ENCODE measurements at places on chromosomes 3 and 15.

GRCh38 chr15:39255760-39256159, 325.1 kb upstream of the THBS1 start:
- no peak for DNase-seq

DNA sequence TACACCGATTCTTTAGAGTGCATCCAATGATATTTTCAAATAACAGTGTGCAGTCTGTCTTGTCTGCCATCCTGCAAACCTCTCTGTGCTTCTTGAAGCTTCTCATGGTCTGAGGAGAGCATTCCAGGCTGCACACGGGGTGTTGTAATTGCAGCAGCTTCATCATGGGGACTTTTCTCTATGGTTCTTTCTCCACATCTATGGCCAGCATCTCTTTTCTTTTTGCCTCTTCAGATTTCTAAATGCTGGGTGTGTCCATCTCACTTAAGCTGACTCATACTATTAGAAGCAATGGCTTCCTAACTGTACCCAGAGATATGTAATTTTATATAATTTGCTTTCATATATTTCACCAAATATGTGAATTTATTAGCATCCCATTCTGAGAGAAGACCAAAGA, 63.8 kb upstream of the EPHB3 start:
- no peak for DNase-seq

GRCh38 chr3:94132777-94133176, 69.9 kb downstream of the NSUN3 start:
- no peak for DNase-seq

DNA sequence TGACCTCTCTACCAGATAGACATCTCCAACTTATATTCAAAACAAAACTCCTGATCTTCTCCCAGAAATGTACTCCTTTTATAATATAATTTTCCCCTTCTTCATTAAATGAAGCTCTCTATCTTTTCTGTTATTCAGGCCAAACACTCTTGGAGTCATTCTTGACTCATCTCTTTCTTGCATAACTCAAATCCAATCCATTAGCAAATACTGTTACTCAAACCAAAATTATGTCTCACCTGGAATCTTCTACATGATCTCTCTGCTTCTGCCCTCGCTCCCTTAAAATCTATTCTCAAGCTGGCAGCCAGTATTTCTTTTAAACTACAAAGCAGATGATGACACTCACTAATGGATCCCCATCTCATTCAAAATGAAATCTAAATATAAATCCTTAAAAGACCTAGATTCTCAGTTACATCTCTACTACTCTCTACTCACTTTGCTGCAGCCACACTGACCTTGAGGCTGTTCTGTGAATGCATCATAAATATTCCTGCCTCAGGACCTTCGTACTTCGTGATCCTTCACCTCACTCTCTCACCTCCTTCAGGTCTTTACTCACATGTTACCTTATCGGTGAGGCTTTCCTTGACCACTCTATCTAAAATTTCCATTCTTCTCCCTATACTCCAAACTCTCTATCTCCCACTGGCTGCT, 160.9 kb downstream of the TBC1D5 start:
- DNase-seq: no peak

DNA sequence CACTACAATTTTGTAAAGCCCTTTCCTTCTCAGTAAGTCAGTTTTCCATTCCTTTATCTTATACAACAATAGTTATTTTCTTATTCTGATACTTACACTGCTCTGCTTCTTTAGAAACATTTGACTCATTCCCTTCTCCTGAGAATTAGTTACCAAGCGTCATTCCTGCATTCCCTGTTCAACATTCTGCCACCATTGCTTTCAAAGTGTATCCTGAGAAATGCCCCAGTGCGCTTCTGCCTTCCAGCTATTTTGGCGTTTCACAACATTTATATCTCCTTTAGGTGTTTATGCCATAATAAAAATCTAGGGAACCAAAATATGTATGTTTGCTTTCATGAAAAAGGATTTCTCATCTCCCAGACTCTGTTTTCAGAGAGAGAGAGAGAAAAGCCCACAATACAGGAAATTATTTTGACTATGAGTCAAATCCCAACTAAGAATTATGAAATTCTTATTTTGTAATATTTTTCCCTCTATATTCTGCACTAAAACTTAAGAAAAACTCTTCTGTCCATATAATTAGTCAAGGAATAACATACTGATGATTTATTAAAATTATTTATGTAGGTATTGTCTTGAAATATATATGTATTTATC, 118.2 kb upstream of the RAP2B start:
- DNase-seq: peak; percentile 48

DNA sequence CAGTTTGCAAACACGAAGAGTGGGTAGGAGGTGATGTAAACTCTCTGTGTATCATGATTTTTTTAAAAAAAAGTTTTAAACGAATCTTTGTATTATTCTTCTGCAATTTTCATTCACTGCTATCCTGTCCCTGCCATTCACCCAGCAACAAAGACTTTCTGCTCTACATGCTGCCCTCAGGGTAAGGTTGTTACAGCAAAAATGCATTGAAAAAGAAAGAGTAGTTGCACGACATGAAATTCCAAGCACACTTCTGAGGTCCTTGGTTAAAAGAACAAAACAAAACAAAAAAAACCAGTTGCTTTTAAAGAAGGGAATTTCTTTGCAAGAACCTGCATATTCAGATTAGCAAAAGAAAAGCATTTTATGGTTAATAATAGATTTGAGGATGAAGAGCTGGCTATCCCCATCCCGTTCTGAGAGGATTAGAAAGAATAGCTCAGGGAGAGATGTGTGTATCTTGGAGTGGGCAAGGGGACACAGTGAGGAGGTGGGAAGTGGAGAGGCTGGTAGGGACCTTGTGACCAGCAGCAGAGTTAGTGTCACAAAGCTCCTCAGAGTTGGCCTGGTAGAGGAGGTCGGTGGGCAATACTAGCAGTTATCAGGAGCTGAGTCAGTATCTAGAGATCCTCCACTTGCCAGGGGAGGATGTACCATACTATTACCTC, 290.8 kb downstream of the NEK10 start:
- DNase-seq: no peak

DNA sequence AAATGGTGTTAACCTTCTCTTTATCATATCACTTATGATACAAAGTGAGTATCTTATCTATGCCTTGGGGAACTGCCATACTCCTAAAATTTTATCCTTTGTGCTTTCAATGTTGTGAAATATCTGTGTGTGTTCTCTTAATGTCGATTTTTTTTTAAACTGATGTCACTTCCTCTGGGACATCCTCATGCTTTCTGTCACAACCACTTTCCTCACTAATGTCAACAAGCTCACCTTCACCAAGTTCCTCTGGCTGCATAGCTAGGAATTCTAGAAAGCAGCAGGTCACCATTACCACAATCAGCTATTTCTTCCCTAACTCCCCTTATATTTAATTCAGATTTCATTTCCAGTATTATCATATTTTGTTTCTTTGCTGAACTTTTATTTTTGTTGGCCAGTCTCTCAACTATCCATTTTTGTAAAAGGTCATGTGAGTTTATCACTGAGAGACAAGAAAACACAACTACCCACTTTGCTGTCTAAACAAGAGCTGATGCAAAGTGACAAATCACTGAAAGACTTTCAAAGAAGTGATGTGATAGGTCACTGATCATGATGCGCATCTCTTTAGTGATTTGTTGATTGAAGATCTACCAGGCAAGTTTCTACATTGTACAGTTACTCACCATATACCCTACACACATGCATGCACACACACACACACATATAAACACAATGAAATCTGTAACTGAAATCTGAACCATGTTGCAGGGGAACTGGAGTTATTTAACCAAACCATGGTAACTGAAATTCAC, 369.0 kb downstream of the ULK4 start:
- DNase-seq: peak; percentile 34

DNA sequence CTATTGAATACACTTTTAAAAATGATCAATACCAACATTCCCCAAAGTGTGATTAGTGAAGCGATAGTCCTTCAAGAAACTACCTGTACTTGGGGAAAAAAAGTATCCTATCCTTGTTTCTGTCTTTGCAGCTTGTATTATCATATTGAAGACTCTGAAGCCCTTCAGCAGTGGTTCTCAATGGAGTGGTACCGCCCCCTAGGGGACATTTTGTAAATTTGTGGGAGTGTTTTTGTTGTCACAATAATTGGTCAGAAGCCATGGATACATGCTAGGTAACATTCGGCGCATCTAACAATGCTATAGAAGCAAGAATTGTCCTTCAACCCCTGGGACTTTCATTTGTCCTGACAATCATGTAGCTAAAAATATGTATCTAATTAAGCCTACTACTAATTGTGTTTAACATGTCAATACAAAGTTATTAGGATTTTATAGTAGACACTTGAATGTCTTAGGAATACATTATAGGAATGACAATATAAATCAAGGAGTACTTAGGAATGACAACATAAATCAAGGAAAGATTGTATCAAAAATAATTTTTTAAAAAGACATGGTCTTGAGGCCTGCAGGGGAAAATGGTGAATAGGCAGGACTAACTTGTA, 53.7 kb downstream of the NMD3 start:
- DNase-seq: peak; percentile 78

DNA sequence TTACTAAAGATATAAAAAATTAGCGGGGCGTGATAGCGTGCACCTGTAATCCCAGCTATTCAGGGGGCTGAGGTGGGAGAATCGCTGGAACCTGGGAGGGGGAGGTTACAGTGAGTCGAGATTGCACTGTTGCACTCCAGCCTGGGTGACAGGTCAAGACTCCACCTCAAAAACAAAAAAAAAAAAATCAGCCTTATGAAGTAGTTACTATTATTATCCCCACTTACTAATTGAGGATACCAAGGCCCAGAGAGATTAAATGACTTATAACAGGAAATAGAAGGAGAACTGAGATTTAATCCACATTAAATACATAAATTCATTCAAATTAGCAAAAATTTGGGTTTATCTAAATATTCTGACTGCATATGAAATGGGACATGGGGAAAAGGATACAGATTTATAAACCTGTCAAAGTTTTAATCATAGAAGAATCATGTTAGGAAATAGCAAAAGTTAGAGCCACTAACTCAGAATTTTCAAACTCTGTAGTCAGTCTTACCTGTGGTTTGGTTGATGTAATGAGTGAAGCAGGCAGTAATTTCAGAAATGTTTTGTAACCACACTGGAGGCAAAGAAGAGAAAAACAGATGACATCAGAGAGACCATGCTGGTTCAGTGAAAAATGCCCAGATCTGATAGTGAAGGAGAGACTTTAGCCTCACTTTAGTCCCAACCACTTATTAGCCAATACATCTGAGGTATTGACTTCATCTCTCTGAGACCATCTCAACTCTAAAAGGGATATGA, 25.0 kb upstream of the ACAP2 start:
- no peak for DNase-seq

DNA sequence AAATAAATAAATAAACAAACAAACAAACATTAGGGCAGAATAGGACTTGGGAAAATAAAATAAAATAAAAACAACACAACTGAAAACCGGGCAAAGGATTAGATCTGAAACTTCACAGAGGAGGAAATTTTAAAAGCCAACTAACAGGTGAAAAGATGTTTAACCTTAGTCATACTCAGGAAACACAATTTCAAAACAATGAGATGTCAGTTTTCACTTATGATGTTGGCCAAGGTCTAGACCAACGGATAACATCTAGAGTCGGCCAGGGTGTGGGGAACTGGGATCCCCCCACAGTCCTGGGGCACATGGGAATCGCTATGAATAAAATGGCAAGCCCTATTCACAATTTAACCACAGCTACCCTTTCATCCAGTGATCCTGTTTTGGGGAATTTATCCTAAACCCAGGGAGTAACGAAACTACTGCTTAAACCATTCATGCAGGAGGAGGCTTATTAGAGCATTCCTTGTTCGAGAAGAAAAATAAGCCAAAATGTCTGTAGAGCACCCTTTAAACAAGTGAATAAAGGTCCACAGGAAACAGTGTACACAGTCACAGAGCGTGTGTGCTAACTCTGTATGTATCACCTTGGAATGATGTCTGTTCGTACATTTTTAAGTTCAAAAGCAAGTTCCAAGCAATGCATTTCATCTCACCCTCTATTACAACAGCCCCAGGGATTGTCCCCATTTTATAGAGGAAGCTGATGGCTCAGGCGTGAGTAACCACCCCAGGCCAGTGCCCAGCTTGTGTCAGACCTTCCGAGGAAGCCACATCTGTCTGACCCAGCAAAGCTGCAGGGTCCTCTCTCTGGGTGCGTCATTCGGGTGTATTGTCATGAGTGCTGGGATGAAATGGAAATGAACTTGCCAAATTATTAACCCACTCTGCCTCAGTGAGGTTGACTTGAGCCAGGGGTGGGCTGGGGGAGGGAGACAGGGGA, 6.3 kb upstream of the ANPEP start:
- no peak for DNase-seq

DNA sequence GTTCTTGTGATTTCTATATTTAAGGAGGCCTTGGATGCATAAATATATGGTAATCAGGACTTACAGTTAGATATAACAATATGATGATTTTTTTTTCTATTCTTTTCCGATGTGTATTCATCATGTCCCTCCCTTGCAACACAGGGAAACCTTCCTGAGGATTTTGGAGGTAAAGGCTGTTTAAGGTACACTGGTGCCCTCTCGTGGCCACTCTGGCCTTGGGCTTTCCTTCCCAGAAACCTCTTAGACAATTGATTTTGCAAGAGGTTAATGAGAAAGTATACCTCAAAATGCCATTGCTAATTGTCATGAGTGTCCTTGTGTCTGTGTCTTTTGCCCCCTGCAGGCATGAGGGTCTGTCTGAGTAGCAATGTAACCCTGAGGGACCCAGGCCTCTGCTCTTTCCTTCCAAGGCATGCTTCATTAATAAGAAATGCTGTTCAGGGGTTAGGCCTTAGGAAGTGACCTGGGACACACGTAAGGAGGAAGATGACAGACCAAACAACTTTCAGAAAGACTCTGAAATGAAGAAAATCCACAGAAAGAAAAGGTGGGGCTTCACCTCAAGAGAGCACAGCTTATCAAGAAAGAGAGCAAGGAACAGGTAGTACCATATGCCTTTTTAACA, 70.3 kb upstream of the PPP2R3A start:
- DNase-seq: peak; percentile 64

DNA sequence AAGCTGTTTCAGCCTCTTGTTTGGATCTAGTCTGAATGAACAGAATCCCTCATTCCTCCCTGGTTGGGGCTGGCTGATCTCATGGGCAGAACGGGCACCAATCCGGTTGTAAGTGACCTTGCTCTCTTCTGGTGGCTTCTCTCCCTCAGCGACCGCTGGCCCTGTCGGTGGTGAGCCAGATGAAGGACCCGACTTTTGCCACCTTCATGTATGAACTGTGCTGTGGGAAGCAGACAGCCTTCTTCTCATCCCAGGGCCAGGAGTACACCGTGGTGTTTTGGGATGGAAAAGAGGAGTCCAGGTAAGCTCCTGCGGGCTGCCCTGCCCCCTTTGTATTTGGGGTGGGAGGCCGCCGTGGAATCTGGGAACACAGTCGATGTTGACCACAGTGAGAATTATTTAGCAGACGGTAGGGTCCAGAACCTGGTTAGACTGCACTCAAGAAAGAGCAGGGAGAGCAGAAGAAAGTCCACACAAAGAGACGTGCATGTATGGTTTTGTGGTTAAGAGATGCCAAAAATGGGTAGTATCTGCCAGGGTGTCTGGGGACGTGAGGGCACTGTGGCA, 138.8 kb downstream of the LRRK1 start:
- DNase-seq: no peak

GRCh38 chr3:126033051-126033745, 50.7 kb downstream of the SLC41A3 start:
- no peak for DNase-seq

GRCh38 chr15:32730677-32731654, 13.2 kb downstream of the GREM1 start:
- DNase-seq: no peak

- DNase-seq: peak; percentile 66
Measured at GRCh38 chr3:27666272-27666671, 55.9 kb downstream of the EOMES start.

- DNase-seq: no peak
Measured at GRCh38 chr3:13274125-13274524, 146.0 kb downstream of the NUP210 start.

All from AML-193 (cell line).